ENCODE measurements at places on chromosomes 3 and 15.

- DNase-seq: peak; percentile 80
Observed at GRCh38 chr3:72891053-72891855, 3.4 kb downstream of the GXYLT2 start.

DNA sequence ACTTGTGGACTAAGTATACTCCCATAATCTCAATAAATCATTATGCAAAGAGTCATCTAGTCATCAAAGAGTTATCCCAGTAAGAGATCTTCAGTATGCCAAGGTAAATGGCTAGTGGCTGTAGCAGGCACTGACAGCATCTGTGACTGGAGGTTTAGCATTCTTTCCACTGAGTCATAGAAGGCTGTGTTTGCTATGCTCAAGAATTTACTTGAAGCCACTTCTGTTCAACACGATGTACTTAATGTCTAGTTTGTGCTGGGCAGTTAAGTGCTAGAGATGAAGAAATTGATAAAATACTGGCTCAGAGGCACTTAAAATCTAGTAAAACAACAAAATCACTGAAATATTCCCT lies 13.0 kb downstream of the ZBED2 start:
- DNase-seq: peak; percentile 47

DNA sequence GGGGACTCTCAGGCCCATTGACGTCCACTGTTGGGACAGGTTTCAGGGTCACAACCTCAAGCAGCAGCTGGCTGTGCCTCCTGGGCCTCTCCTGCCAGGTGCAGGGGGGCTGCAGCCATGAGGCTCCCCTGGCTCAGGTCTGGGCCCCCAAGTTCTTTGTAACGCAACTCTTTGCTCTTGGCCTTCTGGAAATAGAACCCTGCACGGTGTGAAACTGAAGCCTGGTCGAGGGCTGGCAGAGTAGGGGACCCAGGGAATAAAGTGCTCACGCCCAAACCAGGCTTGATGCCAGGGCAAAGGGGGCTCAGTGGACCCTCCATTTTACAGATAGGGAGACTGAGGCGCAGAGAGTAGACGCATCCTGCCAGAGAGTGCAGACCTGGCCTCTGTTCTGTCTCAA lies 771 bp downstream of the CALML4 start:
- DNase-seq: no peak

- no peak for DNase-seq
Observed at GRCh38 chr3:13533885-13534301, 15.0 kb upstream of the FBLN2 start.

- DNase-seq: no peak
Observed at GRCh38 chr15:35305946-35306345, 220.9 kb upstream of the NANOGP8 start.

- no peak for DNase-seq
Observed at GRCh38 chr15:56325186-56325585, 40.0 kb upstream of the TEX9 start.

DNA sequence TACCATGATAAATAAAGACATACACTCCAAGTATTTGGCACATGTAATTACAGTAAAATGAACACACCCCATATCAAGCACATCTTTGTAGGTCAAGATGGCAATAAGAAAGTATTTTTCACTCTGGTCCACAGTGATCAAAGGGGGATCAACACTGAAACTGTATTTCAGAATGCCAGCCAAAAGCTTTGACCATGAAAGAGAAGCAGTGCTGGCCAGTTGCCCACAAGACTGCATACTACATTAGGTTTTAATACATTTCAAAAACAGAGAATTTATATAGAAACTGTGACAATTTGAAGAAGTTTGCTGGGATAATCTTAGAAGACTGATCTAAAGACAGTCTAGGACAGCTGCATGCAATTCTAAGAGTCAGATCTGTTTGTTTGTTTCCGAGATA lies 1035.3 kb downstream of the FHIT start:
- DNase-seq: no peak

GRCh38 chr3:160746976-160747375 lies 9.1 kb upstream of the PPM1L start:
- DNase-seq: no peak

GRCh38 chr3:195907934-195908693 lies at the start of gene TNK2:
TNK2 (minus strand) TSS chr3:195908551; CDS start chr3:195888588, 19,963 bp downstream.
- no peak for DNase-seq

DNA sequence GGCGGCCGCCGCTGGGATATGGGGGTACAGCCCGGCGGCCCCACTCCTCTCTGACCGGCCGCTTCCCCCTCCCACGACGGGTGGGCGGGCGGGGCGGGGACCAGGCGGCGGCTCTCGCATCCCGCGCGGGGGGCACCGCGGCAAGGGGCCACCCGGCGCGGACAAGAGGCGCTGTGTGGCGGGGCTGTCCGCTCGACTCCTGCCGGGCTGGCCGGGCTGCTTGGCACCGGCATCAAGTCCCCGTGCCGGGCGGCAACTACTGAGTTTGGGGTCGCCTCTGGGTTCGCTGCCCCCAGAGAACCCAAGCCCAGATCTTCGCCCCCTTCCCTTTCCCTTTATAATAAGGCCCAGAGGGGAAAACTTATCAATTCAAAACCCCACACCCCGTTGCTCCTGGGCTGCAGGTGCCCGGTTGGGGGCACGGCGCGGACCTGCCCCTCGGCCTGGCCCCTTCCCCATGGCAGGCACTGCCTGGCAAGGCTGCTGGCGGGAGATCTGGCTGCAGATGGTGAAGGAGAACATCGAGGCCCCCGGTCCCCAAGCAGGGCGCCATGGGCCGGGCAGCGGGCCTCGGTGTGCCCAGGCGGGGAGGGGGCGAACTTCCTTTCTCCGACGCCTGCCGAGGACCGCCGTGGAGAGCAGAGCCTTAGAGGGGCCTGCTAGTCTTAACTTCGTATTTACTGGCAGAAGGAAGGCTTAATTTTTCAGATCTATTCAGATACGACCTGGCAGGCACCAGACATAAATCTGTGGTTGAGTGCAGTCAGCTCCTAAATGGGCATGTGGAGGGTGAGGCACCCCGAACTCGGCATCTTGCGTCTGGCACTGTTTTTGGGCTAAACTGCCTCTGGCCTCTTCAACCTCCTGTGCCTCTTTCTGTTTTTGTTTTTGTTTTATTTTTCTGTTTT lies 911 bp downstream of the APBA2 start:
- no peak for DNase-seq

GRCh38 chr15:90062973-90063769 lies 39.1 kb downstream of the IDH2 start:
- no peak for DNase-seq

DNA sequence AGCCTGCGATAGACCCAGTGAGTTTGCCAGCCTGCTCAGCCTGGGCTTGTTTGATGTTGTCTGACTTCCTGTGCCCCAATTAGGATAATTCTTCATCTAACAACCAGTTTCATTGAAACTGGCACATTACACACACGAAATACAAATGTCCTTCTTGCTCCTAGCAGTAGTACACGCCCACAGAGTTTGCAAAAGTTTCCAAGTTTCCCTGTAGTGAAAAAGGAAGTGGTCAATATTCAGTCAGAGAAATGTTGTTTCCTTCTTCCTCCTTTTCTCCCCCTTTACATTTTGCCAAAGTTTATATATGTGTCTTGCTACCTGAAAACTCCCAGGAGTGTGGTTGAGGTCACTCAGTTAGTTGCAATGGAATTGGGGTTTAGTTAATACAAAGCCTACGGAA lies 58.4 kb upstream of the LRTM1 start:
- DNase-seq: no peak

DNA sequence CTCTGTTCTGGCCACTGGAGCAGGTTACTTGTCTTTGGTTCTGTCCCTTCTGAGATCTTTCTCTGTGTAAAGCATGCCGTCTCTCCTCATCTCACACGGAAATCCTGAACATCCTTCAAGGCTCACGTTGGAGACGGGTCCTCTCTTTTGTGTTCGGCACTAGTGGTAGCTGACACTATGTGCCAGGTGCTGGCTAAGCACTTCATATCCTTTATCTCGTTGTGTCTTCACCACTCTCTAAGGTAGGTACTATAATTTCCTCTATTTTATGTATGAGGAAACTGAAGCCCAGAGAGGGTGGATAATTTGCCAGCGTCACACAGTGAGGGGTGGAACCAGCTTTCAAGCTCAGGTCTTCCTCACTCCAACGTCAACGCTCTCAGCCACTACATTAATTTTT lies 1.2 kb downstream of the IFT122 start:
- no peak for DNase-seq

GRCh38 chr15:86139828-86140227 lies 60.2 kb downstream of the AGBL1 start:
- DNase-seq: no peak

DNA sequence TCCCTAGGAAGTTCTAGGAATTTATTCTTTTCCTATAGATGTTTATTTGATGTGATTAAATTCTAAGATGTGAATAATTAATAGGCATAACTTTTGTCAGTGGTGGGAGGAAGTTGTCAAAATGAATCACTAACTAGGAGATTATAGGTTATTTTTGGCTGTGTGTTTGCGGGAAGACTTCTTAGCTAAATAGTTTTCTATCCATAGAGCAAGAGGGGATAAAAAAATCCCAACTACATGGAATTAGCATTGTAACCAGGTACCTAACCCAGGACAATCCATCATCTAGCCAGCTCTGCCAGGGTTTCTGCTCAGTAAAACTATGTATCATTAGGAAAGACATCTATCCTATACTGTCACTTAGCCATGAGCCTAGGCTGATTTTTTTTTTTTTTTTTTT lies 23.9 kb downstream of the SLC30A4 start:
- DNase-seq: no peak

GRCh38 chr3:46012246-46012645 lies 15.0 kb downstream of the XCR1 start:
- DNase-seq: no peak

- no peak for DNase-seq
Observed at GRCh38 chr15:91853948-91854638, 585 bp downstream of the SLCO3A1 start.

GRCh38 chr3:5791558-5791957 lies 604.1 kb downstream of the EDEM1 start:
- DNase-seq: no peak

DNA sequence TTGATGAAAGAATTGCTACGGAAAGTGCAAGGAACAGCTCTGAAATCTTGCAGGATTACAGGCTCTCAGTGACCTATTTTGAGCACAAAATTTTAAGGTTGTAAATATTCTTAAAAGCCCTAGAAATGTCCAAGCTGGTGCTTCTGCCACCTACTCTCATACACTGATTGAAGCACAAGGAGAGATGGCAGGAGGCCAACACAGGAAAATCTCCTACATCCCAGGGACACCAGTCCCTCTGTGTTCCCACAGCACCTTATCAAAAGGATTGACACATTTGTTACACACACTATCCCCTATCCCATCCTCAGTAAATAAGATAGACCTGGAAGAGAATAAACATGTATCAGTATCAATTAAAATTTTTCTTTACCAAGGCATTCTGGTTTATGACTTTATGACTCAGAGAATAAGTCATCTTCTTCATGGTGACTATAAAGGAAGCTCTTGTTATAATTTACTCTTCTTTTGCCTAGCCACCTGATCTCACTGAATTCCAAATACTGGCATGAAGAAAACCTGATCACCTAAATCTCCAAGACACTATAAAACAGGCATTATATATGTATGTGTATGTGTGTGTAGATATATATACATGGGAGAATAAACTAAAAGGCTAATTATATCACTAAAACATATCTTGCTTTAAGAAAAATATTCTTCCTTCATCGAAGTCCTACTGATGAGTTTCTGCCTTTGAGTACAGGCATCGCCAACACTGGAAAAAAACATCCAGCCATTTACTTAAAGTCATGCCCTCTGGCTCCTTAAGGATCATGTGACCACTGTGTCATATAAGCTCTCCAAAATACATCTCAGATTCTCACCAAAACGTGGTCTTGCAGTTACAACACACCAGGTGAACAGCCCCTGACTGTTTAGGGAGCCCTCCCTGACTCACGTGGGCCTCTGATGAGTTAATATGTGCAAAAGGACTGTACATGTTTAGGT lies 208.1 kb upstream of the NR2F2 start:
- DNase-seq: no peak

GRCh38 chr3:61863579-61863978 lies 302.2 kb downstream of the PTPRG start:
- no peak for DNase-seq

DNA sequence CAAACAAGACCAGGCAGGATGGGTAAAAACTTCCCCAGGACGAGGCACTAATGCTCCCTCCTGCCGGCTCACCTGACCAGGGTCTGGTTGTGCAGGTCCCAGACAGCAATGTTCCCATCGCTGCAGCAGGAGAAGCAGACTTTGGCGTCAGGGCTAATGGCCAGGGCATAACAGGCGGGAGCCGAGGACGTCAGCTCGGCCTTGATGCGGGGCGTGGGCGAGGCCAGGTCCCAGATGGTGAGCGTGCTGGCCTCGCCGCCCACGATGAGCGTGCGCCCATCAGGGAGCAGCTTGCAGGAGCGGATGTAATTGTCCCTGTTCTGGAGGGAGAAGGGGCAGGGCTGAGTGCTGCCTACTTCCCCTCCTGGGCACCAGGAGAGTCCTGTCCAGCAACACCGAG lies 43.4 kb downstream of the TLE3 start:
- no peak for DNase-seq

DNA sequence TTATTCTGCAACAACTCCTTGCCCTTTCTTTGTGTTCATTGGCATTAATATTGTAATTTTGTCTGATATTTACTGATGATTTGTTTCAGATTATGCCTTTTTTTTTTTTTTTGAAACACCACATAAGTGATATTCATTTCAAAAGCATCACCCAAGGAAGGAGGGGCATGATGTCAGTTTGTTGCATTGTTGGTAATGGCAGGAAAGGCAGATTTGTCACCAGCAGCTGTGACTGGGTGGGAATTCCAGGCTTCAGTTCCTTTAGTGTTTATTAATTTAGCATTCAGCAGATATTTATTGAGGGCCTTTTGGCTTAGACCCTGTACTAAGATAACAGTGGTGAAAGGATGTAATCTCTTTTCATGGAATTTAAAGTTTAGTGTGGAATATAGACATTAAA lies 19.5 kb downstream of the SENP2 start:
- DNase-seq: no peak

- DNase-seq: no peak
Observed at GRCh38 chr3:196093317-196094111, 11.6 kb upstream of the TFRC start.

DNA sequence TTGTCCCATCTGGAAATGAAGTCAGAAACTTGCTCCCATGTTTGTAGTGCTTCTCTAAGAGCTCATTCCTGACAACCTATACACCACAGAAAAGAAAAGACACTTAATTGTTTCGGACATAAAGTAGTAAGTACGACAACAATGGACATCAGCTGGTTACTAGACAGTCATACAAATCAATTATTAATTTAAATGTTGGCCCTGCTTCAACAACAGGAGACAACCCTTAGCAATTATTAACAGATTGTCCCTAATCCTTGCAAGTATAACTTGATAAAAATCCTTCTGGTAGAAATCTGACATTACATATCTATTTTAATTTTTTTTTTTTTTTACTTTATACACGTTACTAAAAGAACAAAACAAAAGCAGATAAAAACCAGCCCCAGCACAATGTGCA lies 29.8 kb downstream of the ERICH6 start:
- DNase-seq: no peak

- DNase-seq: no peak
Observed at GRCh38 chr3:171797873-171798272, 12.4 kb downstream of the PLD1 start.

GRCh38 chr3:89562373-89562772 lies 455.0 kb downstream of the EPHA3 start:
- DNase-seq: no peak

GRCh38 chr3:152836269-152836668 lies 1.3 kb downstream of the P2RY1 start:
- no peak for DNase-seq

GRCh38 chr3:31431321-31431720 lies 101.4 kb upstream of the STT3B start:
- no peak for DNase-seq

- no peak for DNase-seq
Observed at GRCh38 chr3:141292356-141293058, 60.9 kb downstream of the PXYLP1 start.

GRCh38 chr15:40958146-40958545 lies 4.9 kb downstream of the CHAC1 start:
- DNase-seq: no peak
